ENCODE measurements at places on chromosomes 6 and 20. TPM values are rescaled to one million over a fixed set of nuclear protein-coding genes. Genes with fewer than 3 reads are reported as not detected.

DNA sequence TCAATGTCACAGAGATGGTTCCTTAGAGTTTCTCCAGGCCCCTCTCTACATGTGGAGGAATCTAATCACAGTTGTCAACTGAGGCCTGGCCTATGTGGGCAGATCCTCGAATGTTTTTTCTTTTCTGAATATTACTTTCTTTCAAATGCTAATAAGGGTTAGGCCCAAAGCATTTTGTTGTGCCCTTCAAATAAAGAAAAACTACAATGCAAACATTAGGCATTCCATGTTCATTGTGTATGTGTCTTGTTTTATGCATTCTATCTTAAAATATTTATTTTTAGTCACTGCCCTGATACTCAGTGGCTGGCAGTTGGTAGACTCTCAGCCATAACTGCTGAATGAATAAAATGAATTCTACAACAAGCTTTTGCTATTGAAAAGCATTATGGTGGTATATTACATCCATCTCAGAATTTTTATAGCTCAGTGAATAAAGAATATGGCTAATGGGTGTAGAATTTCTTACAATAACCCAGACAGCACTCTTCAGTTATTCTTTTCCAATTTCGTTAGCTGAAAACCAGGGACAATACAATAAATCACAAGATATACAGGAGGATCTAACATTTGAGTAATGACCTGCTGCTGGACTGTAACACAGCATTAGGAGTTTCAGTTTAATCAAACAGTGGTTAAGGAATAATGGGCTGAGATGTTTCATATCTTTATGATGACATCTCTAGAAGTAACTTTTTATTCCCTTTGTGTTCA, 28.3 kb downstream of the RGS17 start:
- no peak for DNase-seq

DNA sequence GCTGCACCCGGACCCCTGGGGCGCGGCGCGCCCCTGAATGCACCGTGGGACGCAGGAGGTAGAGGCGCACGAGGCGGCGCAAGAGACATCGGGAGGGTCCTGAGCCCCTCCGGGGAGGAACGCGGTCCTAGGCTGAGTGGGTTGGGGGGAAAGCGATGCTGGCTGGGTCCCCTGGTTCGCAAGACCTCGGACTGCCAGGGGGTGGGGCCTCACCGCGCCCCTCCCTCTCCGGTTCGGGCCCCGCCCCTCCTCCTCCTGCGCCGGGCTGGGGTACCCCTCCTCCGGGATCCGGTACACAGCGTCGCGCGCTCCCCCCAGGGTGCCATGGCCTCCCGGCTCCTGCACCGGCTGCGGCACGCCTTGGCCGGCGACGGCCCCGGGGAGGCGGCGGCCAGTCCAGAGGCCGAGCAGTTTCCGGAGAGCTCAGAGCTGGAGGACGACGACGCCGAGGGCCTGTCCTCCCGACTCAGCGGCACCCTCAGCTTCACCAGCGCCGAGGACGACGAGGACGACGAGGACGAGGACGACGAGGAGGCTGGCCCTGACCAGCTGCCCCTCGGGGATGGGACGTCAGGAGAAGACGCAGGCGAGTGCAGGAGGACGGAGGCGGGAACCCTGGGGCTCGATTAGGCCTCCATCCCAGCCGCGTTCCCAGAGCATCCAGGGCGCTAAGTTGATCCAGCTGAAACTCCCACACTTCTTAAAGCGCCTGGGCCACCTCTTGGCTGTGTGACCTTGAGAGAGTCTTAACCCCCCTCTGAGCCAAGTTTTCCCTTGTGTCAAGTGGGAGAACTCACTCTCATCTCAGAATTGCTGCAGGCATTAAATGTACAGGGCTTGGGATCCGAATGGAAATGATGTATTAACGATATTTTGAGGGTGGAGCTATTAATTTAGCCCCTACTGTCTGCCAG, 541 bp downstream of the SNX21 start:
- peak; percentile 92 for DNase-seq

- DNase-seq, result no peak
Observed at GRCh38 chr6:88573561-88573960, 389.9 kb downstream of the RNGTT start.

- no peak for DNase-seq
Observed at GRCh38 chr20:18003897-18004296, 35.1 kb downstream of the MGME1 start.

GRCh38 chr6:158000530-158001307, 19.1 kb downstream of the SYNJ2 start:
- no peak for DNase-seq

- DNase-seq, result no peak
Observed at GRCh38 chr20:51368461-51369211, 173.9 kb downstream of the NFATC2 start.

- no peak for DNase-seq
Observed at GRCh38 chr6:130927305-130927704, 100.1 kb downstream of the SMLR1 start.

DNA sequence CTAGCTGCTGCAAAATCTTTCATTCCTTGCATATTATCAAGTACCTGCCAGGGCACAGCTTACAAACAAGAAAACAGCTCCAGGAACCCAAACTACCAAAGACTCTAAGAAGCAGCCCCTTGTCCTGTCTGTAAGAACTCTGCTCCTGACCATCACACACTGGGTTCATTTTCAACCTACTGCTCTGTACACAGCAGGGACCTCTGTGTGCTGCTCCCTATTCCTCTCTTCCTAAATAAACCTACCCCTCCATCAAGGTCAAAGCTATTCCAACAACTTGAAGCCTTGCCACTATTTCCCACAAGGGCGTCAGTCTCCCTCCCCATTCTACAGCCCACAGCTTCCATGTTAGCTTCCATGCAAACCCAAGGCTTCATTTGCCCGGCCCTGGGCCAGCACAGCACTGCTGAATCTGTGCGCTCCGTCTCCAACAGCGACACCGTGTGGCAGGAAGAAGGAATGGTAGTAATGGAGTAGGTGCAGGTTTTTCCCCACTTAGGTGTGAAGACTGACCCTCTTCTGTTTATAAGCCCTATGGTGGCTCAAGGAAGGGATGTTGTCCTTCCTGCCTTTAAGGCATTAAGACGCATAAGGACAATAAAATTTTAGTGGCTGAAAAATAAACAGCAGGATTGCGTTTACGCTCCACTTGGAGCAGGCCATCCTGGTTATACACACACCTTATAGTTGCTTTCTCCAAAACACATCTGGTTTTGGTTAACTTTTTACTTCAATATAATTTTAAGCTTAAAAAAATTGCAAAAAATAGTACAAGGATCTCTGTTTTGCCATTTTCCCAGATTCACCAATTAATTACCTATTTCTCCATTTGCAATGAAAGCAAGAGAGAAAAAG, 115.2 kb upstream of the NXT1 start:
- DNase-seq, result peak; percentile 89

- DNase-seq, result no peak
Observed at GRCh38 chr20:14288341-14289330, 48.8 kb downstream of the FLRT3 start.

- no peak for DNase-seq
Observed at GRCh38 chr6:19757036-19757435, 80.1 kb upstream of the ID4 start.

- DNase-seq, result no peak
Observed at GRCh38 chr6:127466416-127466815, 7.2 kb upstream of the KIAA0408 start.

- DNase-seq, result peak; percentile 61
Observed at GRCh38 chr6:79724816-79725215, 93.7 kb downstream of the SH3BGRL2 start.

DNA sequence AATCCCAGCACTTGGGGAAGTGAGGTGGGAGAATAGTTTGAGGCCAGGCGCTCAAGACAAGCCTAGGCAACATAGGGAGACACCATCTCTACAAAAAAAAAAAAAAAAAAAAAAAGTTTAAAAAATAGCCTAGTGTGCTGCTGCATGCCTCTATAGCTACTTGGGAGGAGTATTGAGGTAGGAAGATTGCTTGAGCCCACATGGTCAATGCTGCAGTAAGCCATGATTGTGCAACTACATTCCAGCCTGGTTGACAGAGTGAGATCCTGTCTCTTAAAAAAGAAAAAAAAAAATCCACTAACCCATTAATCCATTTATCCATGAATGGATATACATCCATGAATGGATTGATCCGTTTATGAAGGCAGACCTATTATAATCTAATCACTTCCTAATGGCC, 1064.6 kb upstream of the EYS start:
- no peak for DNase-seq

GRCh38 chr6:30005482-30005881, 55.6 kb upstream of the POLR1H start:
- no peak for DNase-seq

DNA sequence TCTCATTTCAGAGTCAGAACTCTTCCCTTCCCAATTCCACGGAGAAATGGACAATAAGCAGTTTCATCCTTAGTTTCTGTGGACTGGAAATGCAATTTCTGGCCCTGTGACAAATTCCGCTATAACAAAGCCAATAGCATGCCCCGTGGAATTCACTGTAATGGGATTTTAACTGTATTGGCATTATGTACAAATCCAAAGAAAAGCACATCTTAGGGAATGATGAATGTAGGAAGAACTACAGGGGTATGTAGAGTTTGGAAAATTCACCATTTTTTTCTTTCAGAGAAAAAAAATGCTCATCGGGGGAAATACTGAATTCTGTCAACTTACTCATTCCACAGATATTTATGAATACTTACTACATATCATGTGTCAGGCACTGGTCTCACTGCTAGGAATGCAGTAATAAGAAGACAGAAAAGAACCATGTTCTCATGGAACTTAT, 43.5 kb downstream of the KIF6 start:
- DNase-seq, result no peak

DNA sequence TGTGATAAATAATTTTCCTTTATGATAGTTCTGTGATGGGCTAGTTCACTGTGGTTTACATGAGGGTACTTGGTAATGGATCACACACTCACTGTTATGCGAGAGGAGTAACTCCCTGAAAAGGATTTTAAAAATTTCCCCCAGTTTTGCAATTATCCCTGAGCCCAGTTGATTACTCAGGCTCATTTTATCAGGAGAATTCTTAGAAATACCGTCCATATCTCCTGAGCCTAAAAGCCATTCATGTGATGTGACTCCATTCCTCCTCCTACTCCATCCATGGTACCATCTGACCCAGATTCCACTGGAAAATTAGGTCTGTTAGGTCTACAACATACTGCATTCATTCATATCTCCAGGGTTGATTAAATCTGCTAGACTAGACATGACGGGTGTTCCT, 16.4 kb upstream of the IBTK start:
- DNase-seq, result no peak

DNA sequence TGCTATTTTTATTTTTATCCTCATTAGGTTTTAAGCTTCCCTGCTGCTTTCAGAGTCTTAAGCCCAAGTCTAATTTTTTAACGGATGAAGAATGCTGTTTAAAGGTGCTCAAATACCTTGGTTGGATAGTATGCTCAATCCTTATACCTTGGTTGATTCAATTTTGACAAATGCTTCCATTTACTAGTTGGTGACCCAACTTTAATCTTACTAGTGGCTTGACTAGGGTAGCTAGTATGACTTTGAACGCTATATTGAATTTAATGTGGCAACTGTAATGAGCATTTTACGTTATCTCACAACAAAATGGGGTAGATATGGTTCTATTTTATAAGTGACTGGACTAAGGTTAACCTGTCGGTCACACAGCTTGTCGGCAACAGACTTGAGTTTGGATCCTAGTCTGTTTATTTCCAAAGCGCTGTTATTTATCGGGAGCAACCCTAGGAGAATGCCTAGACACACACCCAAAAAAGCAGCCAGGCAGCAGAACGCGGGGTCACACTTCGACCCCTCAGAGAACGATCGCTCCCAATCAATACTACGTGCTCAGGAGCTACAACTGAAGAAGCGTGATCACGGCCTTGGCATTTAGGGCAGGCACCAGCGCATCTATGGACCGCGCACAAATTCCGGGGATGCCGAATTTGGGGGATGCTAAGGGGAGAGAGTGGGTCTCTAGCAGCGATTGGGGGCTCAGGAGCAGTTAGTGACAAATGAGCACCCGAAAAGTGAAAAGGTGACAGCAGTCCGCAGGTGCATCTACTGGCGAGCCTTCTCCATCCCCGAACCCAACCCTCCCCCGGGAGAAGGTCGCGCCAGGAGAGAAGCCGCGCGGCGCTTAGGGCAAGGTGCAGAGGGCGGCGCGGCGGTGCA, 586 bp upstream of the ALDH5A1 start:
- DNase-seq, result no peak

- no peak for DNase-seq
Observed at GRCh38 chr6:47479140-47479508, 1.5 kb downstream of the CD2AP start.

GRCh38 chr6:2193931-2194330, 51.5 kb downstream of the GMDS start:
- DNase-seq, result no peak

GRCh38 chr20:36543184-36544133, 2.1 kb downstream of the MYL9 start:
- DNase-seq, result peak; percentile 90

DNA sequence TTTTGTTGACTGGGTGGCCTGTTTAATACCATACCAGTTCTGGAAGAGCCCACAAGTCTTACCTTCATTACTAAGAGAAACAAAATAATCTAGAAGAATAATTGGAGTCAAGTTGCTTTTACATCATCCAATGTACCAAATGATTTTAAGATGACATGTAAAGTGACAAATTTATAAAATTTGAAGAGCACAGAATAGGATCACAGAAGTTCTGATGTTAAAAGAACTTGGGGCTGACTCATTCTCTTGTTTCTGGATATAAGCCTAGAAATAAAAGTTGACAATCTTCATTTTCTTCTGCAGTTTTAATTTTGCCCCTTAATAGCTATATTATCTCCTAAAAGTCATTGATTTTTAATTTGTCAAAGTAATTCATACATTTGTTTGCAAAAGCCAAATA, 317.5 kb upstream of the MARCKS start:
- DNase-seq, result no peak

DNA sequence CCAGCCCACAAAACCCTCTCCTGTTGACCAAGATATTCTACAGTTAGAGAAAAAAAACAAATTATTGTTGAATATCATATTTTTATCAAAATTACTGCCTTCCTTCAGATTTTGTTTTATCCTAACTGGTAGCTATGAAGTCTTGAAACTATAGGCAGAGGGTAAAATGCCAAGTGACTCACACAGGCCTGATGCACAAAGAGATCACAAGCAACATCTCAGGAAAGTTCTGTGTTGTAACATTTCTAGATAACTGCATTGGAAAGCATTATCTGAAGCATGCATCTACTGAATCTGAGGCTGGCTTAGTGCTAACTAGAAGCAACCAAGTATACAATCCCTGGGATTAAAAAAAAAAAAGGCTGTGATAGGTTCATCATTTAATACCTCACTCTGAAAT, 134.2 kb downstream of the PKHD1 start:
- DNase-seq, result no peak

The SNX21 gene
- total RNA-seq, result 25.8 TPM

The C20orf202 gene
- total RNA-seq, result 0.15 TPM

The FARS2 gene
- 16.7 TPM for total RNA-seq

The COL9A3 gene
- 6.9 TPM for total RNA-seq

The PKHD1 gene
- not detected for total RNA-seq

The HLA-DPA1 gene
- 54.3 TPM for total RNA-seq

All from right cardiac atrium (tissue), 5 donors.